ENCODE measurements at places on chromosomes 13 and 19.
A peak's percentile ranks its signal among the peaks of the same experiment; 100 is the strongest.

DNA sequence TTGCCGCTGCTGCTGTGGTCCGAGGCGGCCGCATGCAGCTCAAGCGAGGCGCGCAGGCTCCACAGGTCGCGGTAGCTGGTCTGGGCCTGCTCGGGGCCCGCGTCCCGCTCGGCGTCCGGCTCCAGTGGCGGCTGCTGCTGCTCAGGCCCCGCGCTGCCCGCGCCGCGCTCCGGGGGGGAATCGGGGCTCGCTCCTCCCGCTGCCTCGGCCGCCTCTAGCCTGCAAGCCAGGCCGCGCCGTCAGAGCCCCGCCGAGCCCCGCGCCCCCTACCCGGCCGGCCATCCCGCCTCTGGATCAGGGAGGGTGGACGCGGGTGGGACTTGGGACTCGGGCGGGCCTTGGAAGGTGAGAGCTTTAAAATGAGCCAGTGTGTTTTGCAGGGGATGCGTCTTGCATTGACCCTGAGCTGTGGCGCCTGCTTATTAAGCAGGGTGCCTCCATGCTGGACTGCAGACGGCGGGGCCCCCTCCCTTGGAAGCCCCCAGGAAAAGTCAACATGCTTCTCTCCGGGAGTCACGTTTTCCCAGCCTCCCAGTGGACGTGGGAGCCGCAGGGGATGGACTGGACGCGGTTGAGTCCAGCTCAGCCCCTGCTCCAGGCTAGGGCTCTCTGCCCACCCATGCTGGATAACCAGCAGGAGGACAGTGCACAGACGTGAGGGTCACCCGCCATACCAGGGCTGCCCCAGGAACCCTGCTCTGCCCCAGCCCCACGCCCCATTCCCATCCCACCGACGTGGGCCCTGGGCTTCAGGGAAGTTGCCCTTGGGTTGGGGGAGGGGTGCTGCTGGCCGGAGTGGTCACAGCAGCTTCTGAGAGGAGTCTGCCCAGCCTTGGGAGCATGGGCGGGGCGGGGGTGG, 7.7 kb downstream of the CBARP start:
- DNase-seq: no peak

DNA sequence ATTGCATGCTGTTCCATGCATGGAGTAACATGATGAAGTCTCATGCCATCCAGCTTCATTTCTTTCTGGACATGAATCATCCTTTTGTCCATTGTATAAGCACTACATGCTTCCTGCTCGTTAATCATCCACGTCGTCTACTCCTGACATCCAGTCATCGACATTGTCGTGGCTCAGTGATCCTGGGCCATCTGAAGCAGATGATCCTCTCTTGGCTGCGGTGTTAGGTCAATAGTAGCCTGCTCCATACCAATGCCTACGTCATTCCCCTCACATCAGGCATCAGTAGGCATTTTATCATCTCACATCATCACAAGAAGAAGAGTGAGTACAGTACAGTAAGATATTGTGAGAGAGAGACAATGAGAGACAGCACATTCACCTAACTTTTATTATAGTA, 7.9 kb upstream of the MYO16 start:
- no peak for DNase-seq

DNA sequence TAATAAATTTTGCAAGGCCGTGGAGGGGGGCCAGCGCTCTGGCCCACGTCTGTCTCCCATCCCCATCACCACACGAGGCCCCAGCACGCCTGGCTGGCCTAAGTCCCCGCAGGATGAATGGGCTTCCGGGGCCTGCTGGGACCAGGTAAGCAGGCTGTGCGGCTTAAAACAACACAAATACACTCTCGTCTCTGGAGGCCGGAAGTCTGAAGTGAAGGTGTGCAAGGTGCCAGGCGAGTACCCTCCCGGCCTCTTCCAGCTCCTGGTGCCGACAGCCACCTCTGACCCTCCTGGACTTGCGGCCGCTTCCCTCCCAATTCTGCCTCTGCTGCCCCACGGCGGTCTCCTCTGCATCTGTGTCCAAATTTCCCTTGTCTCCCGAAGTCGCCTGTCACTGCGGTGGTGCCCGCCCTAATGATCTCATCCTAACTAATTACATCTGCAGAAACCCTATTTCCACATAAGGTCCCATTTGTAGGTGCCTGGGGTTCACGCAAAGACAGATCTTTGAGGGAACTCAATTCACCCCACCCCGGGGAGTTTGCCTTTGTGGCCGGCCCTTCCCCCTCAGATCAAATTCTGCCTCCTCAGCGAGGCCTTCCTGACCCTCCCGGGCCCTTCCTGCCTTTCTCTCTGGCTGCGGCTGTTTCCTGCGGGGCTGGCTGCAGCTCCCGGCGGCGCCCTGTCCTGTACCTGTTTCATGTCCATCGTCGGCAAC, 8.1 kb upstream of the PTBP1 start:
- DNase-seq: no peak

GRCh38 chr13:87821512-87821911, 150.3 kb downstream of the SLITRK5 start:
- DNase-seq: no peak

GRCh38 chr13:26538363-26539317, 18.8 kb upstream of the WASF3 start:
- no peak for DNase-seq

GRCh38 chr13:29707876-29708543, 112.5 kb upstream of the SLC7A1 start:
- peak; percentile 20 for DNase-seq

DNA sequence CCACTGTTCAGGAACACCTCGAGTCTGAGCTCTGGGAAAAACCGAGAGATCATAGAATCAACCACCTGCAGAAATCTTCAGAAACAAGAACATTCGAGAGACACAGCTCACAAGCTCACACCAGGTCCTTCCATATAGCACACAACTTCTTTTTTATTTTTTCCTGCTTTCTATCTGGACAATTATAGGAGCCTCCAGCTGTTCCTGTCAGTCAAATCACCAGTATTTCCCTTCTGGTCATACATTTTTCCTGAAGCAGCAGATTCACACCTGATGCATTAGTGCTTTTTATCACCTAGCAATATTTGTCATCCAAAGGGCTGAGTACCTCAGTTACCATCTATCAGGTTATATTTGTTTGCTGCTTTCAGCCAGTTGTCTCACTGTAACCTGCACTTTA, 323.5 kb downstream of the FOXO1 start:
- no peak for DNase-seq

DNA sequence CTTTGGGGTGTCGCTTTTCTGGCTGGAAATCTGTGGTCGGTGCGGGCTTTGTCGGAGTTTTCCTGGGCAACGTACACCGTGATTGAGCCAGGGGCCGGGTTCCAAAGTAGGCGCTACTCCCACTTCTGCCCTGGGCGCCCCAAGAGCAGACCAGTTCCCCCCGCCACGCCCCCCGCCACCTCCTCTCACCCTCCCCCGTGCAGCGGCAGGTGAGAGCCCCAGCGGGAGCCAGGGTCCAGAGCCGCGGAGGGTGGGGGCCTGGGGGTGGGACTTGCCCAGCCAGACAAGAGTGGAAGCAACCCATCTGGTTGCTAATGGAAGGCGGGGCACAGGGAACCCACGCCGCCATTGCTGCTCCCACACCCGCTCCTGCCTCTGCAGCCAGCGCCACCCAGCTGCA, 2195.9 kb downstream of the PCDH9 start:
- no peak for DNase-seq

DNA sequence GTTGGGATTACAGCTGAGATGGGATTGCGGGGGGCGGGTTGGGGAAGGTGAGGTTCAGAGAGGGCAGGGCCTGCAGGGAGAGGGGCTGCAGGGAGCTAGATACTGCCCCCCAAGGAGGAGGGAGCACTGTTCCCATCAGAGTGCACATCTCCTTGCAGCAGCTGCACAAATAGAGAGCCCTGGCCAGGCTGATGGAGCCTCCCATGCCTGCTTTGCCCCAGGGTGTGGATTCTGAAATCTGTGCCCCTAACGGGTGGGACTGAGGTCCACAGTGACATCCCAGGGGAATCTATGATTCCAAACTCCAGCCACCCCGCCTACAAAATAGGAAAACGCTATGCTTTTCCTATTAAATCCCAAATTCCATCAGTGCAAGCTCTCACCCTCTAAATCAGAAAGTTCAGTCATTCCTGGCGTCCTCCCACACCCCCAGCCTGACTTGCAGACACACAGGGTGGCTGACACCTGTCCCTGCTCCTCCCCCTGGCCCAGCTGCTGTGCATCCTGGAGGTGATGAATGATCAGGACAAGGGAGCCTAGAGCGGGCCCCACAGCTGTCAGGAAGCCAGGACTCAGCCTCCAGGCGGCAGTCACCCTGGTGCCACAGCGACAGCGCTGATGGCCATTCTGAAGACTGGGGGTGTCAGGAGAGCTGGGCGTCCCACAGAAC, 6.3 kb upstream of the CEACAM21 start:
- no peak for DNase-seq

DNA sequence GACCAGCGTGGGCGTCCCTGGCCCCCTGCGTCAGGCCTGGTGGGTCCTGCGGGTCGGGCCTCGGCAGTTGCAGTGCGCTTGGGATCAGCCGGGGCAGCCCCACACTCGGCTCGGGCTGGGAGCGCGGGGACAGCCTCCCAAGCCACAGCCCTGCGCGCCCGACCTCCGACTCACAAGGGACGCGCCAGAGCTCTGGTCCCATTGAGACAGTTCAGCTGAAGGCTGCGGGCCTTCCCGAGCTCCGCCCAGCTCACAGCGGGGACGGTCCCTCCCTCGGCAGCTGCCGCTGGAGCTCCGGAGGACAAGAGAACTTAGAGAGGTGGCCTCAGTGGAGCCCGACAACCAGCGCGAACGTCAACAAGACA, 45.7 kb upstream of the ZNF730 start:
- no peak for DNase-seq

- no peak for DNase-seq
Measured at GRCh38 chr19:55617426-55617825, 6.9 kb downstream of the ZNF784 start.

DNA sequence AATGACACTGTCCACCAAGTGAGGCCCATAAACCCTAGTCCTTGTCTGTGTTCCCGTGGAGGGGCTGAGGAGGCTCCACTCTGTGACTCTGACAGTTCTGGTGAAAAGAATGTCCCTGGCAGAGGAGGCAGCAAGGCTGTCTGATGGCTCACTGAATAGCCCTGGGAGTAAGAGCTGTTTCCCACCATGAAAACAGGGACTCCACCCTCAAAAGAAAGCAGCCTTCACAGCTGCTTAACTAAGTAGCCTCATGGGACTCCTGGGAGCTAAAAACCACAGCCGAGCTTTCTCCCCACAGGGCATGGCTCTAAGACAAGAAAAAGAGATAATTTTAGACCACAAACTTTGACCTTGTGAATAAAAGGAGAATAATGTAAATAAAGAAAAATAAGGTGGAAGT, 135.1 kb upstream of the FRY start:
- DNase-seq: no peak

GRCh38 chr13:91361755-91362271, 14.3 kb downstream of the MIR17HG start:
- DNase-seq: no peak

- peak; percentile 37 for DNase-seq
Measured at GRCh38 chr19:42450314-42450934, 7.7 kb upstream of the CXCL17 start.

DNA sequence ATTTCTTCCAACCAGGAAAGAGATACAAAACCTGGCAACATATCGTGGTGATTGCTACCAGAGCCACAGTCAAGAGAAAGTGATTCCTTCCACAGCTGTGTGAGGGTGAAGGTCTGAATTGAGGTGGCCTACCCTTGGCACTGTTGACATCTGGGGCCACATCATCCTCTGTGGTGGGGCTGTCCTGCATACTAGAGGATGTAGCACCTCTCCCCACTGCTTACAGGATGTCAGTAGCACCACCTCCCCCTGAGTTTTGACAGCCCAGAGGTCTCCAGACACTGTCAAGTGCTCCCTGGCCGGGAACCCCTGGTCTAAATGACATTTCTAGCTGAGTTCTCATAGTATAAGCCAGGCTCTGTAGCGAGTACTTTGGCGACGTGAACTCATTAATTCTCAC, 15.5 kb downstream of the PTGER1 start:
- no peak for DNase-seq

DNA sequence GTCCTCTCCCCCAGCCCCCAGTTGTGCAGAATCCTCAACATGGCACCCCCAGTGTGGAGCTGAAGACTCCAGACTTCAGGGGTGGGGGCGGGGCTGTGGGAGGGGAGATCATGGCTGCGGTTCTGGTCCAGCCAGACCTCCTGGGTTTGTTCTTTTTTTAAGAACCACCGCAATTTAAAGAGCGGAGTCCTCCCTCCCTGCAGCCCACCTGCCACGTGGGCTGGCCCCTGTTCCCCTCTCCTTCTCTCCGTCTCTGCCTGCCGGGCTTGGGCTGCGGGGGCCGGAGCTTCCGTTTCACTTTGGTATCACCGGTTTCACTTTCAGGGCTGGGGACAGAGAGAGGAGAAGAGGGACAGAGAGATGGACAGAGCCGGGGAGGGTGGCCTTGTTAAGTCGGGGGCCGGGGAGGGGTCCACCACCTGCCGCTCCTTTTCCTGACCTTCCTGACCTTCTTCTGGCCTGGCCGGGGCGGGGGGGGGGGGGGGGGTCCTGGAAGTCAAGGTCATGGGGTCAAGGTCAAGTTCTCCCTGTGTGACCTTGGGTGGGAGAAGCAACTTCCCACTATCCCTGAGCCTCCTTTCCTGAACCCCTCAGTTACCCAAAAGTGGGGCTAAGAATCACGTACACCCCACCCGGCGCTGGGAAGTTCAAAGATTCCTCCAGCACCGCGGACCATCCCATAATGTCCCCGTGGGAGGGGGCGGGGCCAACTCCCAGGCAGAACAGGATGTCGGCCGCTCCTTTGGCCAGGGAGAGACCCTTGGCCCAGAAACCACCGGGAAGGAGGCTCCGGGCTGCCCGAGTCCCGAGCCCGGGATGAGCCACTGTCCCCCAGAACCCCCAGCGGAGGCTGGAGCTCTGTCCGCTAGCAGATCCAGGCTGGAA, 11.3 kb upstream of the ZBTB7A start:
- no peak for DNase-seq

- no peak for DNase-seq
Measured at GRCh38 chr13:76027131-76027530, 391.0 kb downstream of the LMO7 start.

DNA sequence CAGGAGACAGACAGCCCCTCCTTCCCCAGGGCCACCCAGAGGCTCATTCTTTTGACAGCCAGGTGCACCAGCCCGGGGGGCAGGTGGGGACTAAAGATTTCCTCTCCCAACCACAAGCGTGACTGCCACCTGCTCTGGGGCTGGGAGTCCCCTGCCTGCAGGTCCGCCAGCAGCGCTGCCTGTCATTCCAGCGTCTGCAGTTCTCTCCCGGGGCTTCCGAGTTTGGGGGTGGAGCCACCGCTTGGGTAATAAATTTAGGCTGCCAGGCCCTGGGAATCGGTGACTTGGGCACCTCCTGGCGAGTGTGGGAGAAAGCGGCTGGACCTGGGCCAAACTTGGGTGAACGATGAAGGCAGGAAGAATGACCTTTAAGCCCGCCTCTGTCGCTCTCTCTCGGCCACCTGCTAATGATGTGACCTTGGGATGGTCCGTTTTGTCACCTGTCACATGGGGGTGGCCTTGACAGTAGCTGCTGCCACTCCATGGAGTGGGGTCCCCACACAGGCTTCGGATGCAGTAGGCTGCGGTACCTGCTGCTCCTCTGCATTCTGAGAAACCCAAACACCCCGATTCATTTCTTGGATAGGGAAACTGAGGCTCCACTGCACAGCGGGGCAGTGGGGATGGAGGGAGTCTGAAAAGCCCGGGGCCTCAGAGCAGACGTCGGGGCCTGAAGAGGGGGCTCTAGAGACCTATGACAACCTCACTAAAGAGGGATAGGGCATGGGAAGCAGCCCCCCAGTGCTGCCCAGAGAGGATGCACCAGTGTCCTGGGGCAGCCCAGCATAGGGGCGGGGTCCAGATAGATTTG, 12.8 kb downstream of the FUT6 start:
- no peak for DNase-seq

Data from activated T-helper 1 cell treated with anti-CD3 and anti-CD28 coated beads, Interleukin-2, amount 50 U/mL, for 16 hours (primary cell).